GM12892 (cell line): ENCODE measurements at places on chromosomes 2 and 18.

DNA sequence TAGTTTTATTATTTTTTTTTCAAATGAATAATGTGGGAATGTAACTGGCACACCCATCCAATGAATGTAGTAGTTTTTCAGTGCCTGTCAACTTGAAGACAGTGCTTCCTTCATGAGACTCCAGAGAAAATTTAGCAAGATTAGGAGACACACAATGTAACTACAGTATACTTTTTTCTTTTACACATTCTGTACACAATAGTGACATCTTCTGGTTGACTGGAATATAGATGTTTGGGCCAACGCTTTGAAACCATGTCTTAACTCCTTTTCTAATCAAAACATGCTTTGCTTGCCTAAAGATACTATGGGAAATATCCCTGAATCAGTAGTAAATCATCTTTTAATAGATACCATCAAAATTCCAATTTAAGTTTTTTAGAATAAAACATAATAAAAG is 229.5 kb upstream of the ZC3H15 start:
- DNase-seq = no peak

- DNase-seq = no peak
Observed at GRCh38 chr2:41314511-41315070, 733.2 kb upstream of the PKDCC start.

DNA sequence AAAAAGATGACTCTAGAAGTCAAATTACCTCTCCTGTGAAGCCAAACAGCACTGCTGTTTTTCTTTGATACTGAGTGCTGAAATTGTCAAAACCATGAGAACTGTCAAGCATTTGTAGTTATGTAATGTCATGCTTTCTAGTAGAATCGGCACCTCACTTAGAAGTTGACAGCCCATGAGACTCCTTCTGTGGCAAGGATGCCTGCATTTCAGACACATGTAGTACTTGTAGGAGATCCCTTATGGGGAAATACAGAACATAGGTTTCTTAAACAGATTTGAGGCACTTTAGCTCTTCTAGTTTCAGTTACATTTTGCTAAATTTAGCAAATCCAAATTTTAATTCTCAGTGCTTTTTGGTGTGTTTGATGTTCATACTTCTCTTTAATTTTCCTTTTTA is 15.7 kb downstream of the ZNF407 start:
- DNase-seq = no peak

- DNase-seq = no peak
Observed at GRCh38 chr2:67802291-67802690, 260.5 kb downstream of the C1D start.
